RPMI7951 (cell line): ENCODE measurements at places on chromosomes 3 and 15. TPM values are rescaled to one million over a fixed set of nuclear protein-coding genes. Genes with fewer than 3 reads are reported as not detected.
A peak's percentile ranks its signal among the peaks of the same experiment; 100 is the strongest.

The SATB1 gene
- total RNA-seq, result 0.20 and 0.72 TPM in 2 replicates

DNA sequence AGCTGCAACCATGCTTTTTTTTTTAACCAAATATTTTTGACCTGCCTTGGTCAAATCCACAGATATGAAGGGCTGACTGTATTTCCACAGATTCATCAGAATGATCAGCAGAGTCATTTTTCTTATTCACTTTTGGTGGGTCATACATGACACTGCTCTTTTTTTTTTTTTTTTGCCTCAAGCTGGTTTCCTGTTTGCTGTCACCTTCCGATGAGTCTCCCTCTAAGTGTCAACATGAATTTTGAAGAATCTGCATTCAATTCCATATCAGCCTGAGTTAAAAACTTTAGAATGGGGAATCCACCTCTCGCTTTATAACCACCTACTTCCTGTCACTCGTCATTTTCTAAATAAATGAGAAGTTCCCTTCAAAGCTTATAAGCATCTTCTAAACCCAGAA, 2.2 kb upstream of the SLC12A8 start:
- DNase-seq, result peak; percentile 21

- no peak for DNase-seq
These were observed 7.3 kb upstream of the SEMA3F start for GRCh38 chr3:50147861-50148260.

DNA sequence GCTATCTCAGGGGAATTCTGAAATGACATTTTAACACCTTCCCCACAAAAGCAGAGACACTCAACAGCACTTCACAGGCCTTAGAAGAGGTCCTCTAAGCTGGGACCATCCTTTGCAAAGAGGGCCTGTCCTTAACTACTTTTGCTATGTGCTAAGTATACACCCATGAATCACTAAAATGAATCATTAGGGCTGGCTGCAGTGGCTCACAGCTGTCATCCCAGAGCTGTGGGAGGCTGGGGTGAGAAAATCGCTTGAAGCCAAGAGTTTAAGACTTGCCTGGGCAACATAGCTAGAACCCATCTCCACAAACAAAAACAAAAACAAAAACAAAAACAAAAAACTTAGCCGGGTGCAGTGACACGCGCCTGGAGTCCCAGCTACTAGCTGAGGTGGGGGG, 53.9 kb upstream of the MELTF start:
- peak; percentile 74 for DNase-seq

GRCh38 chr3:30819067-30819798, 75.2 kb downstream of the GADL1 start:
- no peak for DNase-seq

DNA sequence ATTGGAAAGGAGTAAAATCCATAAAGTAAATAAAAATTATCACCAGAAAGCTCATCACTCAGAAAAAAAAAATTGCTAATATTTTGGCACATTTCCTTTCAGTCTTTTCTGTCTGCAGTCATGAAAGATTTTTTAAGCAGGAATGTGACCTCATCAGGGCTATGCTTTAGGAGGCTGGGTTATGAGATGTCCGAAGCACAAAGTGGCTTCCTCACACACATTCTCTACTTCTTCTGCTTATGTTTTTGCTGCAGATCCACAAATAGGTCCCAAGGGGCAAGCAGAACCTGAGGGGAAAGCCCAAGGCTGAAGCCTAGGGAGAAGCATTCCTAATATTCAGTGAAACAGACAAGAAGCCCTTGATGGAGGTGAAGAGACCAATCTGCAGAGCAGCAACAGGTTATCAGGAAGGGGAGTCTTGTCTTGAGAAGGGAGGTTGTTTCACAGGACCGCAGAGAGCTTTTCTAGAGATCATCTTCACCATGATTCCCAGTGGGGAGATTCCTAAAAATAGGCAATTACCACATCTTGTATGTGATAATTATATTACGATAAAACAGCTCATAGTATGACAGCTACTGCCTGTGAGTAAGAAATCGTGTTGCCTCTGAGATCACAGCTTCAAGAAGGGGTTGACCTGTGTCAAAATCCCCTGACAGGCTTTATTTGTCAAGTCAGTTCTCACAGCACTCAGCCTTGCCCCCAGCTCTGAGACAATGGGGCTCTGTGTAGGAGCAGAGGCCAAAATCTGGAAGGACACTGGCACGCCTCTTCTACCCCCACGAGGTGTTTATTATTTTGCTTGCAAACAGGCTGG, 60.5 kb downstream of the IGF2BP2 start:
- DNase-seq, result peak; percentile 32

GRCh38 chr3:38756892-38757291, 59.1 kb downstream of the SCN10A start:
- DNase-seq, result no peak

DNA sequence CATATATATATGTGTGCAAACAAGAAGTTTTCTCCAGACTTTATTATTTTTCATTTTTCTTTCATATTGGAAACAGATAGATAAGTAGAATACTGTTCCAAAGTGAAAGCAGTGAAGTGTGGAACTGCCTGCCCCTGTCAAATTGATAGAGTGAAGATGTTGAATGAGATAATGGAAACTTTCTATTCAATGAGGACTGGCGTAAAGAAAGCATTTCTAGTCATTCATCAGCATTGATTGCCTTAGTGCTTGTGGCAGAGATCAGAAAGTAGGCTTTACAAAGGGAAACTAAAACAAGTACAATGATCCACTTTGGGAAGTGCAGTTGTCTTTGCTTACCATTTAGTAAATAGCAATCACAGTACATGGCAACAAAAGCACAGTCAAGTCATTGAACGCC, 300.0 kb downstream of the CADM2 start:
- DNase-seq, result no peak

- no peak for DNase-seq
These were observed 178.0 kb downstream of the PCCB start for GRCh38 chr3:136428167-136428566.

The SLC22A13 gene
- total RNA-seq, result 0.29 TPM in 1 of 2 replicates, not detected in the other

DNA sequence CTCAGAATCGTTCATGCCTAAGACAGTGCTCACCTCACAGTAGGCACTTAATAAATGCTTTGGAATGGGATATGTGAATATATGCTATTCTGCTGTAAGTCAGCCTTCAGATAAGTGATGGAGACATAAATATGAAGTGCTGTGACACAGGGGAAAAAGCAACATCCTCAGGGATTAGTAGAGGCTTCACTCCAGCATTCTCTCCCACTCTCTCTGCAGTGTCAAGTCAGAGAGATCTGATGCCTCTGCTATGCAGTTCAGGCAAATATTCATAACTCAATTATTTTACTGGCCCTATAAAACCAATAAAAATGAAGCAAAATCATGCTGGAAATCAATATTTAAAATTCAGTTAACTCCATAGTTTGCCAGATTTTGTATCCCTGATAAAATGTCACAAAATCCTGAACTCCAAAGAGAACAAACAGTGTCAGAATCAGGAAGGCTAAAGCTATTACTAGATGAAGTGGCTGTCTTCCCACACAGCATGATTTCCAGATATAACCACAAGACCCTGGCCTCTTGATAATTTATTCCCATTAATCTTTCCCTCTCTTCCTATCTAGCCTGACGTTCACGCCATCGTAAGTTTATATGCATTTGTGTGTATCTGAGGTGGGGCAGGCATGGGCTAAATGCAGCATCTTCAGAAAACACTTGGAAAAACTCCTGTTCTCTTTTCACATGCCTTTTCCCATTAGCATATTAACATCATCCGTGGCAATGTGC, 278.9 kb upstream of the ATP11B start:
- no peak for DNase-seq
